ENCODE measurements at places on chromosomes 3 and 15.

GRCh38 chr15:89761929-89762328, 10.9 kb upstream of the MESP1 start:
- DNase-seq: no peak

GRCh38 chr15:26875476-26875850, 8.6 kb downstream of the GABRA5 start:
- DNase-seq: no peak

- no peak for DNase-seq
Observed at GRCh38 chr15:70466305-70466704, 297.1 kb downstream of the UACA start.

DNA sequence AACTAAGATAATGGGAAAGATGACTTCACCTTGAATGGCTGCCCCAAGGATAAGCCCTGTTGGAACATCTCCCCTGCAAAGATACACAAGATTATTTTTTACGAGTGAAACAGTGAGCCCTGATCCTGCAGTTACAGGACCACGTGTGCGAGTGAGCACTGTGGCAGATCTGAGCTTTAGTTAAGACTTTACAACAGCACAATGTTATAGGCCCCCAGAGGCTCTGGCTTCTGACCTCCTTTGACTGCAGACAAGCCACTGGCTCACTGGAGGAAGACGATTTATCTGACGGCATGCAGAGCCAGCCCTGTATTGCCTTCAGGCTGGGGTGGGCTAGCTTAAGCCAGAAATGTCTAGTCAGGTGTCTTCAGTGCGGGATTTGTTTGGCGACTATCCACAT, 174.4 kb downstream of the ARRDC4 start:
- no peak for DNase-seq

GRCh38 chr15:63089260-63090043, 32.2 kb upstream of the LACTB start:
- peak; percentile 98 for DNase-seq

GRCh38 chr15:74274470-74275038, 38.4 kb downstream of the CCDC33 start:
- DNase-seq: no peak

DNA sequence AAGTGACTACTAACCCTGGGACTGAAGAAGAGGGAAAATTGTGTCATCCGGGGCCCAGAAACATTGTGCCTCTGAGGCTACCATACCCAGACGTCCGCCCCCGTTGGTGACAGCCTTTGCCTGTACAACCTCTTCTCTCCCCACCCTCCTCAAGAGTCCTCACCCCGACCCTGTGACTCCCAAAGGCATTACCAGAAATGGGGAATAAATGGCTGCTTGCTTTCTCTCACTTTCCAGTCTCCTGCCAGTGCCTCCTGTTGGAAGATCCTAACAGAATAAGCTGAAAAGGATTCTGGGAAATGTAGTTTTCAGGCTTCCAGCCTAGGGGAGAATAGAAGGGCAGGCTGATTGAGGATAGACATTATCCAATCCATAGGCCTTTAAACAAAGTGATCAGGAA, 30.8 kb upstream of the SLC25A36 start:
- DNase-seq: no peak

GRCh38 chr3:120795017-120795648, 52.6 kb downstream of the GTF2E1 start:
- DNase-seq: peak; percentile 72

DNA sequence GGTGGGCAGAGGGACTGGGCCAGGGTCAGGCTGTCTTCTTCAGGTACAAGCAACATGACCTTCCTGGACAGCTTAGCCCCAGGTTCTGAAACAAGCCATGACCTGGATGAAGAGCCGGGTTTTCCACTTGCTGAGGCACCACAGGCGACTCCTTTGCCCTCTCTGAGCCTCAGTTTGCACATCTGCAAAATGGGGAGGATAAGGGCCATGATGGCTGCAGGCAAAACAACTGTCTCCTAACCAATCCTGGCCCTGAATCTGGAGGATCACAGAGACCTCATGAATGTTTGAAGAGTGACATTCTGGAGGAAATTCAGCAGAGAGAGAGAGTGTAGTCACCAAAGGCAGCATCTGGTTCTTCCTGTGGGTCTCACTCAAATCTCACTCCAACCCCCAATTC, 8.0 kb downstream of the SLC6A1 start:
- no peak for DNase-seq

- no peak for DNase-seq
Observed at GRCh38 chr15:70120958-70121623, 23.4 kb upstream of the TLE3 start.

GRCh38 chr3:14791343-14791945, 27.3 kb upstream of the FGD5 start:
- DNase-seq: peak; percentile 15

DNA sequence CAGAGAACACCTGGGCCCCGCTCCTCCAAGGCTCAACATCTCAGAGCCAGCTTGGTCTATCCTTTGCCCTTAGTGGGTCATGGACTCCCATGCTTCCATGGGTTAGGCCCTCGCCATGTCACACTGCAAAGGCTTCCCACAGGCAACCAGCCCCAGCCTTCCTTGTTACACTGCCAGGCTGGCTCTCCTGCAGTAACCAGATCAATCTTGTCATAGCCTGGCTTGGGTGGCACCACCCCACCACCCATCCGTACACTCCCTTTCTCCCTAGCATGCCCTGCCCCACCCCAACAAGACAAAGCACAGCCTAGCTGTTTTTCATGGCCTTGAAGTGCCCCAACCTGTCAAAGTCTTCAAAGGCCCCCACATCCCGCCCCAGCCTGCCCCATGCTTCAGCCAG, 30.5 kb downstream of the CA12 start:
- no peak for DNase-seq

- DNase-seq: peak; percentile 35
Observed at GRCh38 chr15:66961407-66961884, 104.0 kb upstream of the SMAD3 start.

GRCh38 chr15:34693053-34693744, 61.6 kb downstream of the GJD2 start:
- DNase-seq: no peak

- DNase-seq: peak; percentile 97
Observed at GRCh38 chr15:78302579-78303312, 3.3 kb upstream of the SKIC8 start.

DNA sequence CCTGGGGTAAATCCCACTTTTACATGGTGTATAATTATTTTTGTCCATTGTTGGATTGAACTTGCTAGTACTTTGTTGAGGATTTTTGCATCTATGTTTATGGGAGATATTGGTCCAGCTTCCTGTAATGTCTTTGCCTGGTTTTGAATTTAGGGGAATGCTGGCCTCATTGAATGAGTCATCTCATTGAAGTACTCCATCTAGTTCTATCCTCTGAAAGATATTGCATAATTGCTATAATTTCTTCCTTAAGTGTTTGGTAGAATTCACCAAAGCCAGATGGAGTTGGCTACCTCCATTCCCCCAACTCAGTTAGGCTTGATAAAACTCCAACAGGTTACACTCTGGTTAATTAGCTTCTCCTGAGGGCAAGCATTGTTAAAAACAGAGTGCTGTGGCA, 237.4 kb upstream of the TGFBR2 start:
- peak; percentile 87 for DNase-seq

- DNase-seq: peak; percentile 85
Observed at GRCh38 chr15:98776607-98777281, 128.4 kb downstream of the IGF1R start.

DNA sequence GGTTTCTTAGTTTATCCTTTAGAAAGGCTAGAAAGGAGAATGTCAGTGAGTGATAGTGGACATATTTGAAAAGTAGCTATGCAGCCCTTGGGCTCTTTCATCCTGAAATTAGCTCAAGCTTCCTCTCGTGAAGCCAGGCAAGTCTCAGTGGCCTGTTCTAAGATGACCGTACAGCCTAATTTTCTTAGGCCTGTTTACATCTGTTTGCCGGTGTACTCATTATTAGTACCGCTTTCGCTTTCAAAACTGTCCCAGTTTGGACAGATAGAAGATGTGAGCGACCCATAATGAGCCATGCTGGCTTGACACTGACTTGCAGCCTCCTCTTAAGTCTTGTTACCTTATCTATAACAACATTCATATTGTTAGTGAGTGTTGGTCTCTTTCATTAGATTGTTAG, 5.7 kb upstream of the ARL14 start:
- DNase-seq: no peak

DNA sequence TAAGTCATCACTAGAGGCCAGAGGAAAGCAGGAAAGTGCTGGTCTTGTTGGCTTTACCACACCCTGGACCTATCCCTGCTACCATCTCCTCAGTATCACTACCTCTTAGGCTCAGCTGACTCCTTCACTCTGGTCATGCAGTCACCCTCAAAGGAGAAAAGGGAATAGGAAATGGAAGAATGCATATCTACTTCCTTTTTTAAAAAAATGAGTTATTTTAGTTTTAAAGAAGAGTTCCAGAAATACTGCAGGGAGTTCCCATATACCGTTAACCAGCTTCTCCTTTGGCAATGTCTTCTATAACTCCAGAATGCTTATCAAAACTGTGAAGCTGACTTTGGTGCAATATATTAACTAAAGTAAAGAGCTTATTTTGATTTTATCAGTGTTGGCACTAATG, 688.6 kb downstream of the DIPK2A start:
- DNase-seq: no peak

DNA sequence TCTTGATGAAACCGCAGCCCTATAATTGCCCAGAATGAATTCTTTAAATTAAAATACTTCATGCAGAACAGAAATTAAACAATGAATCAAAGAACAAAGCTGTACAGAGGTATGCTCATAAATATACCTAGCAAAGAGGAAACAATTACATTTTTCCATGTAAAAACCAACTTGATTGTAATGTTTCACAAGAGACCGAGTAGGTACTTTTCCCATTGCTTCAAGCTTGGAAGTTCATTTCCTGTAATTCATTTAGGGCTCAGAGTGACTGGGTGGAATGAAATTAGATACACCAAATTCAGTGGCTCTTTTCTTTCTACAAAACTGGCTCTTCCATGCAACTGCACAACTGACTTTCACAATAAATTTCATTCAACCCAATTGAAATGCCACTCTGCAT, 51.4 kb downstream of the FHIT start:
- no peak for DNase-seq

DNA sequence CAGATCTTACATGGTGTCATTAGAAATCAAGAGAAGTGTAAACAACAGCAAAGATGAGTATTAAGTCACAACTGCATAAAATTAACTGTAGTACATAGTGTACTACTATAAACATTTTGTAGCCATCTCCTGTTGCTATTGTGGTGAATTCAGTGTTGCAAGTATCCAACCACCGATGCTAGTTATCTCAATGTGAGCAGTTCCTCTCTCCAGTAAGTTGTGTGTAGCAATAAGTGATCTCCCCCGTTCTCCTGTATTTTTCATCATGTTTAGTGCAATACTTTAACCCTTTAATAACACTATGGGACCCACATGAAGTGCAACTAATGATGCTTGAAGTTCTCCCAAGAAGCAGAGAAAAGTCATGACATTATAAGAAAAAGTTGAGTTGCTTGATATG, 264.7 kb upstream of the KCNH8 start:
- DNase-seq: no peak

GRCh38 chr3:71536376-71536965, 47.1 kb downstream of the FOXP1 start:
- DNase-seq: peak; percentile 85

DNA sequence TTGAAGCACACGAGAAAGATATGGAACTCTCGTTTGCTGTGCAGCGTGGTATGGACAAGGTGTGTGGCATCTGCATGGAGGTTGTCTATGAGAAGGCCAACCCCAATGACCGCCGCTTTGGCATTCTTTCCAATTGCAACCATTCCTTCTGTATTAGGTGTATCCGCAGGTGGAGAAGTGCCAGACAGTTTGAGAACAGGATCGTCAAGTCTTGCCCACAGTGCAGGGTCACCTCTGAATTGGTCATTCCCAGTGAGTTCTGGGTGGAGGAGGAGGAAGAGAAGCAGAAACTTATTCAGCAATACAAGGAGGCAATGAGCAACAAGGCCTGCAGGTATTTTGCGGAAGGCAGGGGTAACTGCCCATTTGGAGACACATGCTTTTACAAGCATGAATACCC, 1.2 kb downstream of the MKRN3 start:
- no peak for DNase-seq

DNA sequence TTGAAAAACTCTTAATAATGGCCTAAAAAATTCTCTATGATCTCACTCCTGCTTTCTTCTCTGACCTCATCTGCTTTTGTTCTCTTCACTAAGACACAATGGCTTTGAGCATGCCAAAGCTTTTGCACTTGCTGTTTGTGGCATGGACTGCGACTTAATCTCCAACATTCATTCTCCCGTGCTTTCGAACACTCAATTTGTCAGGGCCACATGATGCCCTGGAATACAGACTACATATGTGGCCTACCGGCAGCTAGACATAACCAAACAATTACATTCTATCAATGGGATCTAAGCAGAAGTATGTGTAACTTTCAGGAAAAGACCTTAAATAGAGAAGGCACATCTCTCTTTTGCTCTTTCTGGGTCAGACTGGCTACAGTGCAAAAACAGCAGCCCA, 506.5 kb downstream of the MAGI1 start:
- DNase-seq: no peak

GRCh38 chr3:42872718-42873117, 3.0 kb downstream of the CYP8B1 start:
- no peak for DNase-seq

- DNase-seq: no peak
Observed at GRCh38 chr3:194767446-194768207, 81.9 kb downstream of the FAM43A start.

- DNase-seq: peak; percentile 31
Observed at GRCh38 chr15:31328428-31328968, 1.9 kb downstream of the KLF13 start.

DNA sequence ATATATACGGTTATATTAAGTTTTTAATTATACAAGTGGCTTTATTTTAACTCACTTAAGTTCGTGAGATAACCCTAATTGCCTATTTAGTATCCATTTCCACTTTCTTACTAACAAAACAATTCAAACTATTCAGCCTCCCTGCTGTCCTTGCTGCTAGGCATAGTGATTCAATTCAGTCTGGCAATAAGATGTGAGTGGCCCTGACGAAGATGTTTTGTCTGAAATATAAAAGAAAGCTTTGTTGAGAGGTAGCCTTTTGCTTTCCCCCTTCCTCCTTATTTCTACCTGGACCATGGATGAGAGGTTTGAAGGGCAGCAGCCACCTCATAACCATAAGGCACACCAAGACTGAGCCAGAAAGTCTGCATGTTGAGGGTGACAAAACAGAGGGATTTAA, 89.3 kb upstream of the TRIM42 start:
- no peak for DNase-seq

GRCh38 chr3:194070220-194070633, 65.7 kb upstream of the HES1 start:
- DNase-seq: no peak

DNA sequence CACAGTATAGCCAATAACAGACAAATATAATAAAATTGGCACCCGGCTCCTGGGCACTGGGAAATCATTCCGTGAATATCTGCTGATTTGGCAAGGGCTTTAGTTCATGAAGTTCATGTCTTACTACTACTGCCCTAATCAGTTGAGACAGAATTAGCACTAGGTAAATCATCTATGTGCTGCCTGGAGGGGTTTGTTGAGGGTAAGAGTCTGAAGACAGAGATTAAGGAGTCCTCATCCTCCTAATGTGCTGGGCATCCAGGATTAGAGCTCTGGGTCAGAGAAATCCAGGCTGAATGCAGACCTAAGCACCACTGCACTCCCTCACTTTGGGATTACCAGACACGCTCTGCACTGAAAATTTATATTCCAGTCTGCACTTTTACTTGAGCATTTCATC, 2.0 kb downstream of the SAMD7 start:
- DNase-seq: no peak

- DNase-seq: peak; percentile 24
Observed at GRCh38 chr3:131082871-131083863, 56.5 kb downstream of the NEK11 start.

- no peak for DNase-seq
Observed at GRCh38 chr15:36826948-36827347, 247.5 kb downstream of the CDIN1 start.

- DNase-seq: no peak
Observed at GRCh38 chr3:70000028-70000410, 486 bp downstream of the SAMMSON start.

Data from AG10803 (cell line).